ENCODE measurements at places on chromosomes 5 and 9.
A peak's percentile ranks its signal among the peaks of the same experiment; 100 is the strongest.

- no peak for DNase-seq
Observed at GRCh38 chr5:92637960-92638359, 943.1 kb downstream of the NR2F1-AS1 start.

DNA sequence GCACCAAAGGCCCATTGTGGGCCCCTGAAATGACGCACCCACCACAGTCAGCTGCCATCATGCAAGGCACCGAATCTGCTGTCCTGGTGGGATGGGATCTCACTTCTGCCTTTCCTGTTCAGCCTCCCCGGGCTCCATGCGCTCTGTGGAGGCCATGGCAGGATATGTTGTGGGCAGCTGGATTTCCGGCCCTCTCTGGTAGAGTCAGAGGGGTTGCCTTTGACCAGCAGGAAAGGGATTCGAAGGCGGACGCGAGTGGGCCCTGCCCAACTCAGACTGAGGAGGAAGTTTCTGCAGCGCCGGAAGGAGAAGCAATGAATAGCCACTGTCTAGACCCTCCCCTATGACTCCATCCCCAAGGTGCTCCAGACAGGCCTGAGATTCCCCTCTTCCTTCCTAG, 35.5 kb downstream of the GADD45G start:
- DNase-seq, result peak; percentile 93

GRCh38 chr5:107021575-107021974, 649.2 kb downstream of the EFNA5 start:
- DNase-seq, result no peak

DNA sequence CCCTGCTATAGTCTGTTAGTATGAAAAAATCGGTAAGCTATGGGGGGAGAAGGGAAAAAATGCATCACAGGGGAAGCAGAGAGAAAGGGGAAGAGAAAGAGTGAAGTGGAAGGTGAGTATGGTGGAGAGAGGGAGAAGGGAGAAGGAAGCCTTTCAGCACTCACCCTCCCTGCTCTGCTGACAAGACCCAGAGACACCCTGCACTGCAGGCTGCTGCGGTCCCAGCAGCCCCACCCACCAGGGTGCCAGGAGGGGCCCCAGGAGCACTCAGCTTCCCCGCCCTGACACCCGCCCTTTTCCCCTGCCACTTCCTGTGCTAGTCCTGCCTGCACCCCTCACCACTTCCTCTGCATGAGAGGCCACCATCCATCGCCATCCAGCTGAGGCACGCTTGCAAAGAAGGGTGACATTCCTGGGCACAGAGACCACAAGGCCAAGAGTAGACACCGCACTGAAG, 12.7 kb downstream of the STK10 start:
- peak; percentile 64 for DNase-seq

DNA sequence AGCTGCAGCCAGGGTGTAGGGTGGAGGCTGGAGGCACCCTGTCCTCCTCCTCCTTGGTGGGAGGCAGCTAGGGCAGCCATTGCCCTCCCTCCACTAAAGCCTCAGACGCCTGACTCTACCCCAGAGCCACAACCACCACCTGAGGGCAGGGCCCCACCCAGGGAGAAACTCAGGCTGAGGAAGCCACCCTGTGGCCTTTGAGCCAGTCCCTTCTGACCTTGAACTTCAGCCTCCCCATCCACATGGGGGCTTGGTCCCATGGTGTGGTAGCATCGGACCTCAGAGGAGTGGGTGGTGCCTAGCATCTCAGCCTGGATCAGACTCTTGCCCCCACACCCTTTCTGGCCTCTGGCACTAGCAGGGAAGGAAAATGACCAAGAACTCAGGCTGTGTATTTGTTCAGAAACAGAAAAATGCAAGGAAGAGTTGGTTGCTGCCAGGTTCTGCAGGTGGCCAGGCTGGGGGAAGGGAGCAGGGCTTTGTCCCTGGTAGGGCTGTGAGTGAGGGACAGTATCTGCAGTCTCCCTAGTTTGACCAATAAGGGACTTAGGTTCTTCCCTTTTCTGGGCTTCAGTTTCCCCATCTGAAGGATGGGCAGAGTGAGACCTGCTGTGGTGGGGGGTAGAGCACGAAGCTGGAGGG, 3.2 kb downstream of the DAB2IP start:
- no peak for DNase-seq

GRCh38 chr9:116432051-116432450, 255.1 kb upstream of the TRIM32 start:
- no peak for DNase-seq

DNA sequence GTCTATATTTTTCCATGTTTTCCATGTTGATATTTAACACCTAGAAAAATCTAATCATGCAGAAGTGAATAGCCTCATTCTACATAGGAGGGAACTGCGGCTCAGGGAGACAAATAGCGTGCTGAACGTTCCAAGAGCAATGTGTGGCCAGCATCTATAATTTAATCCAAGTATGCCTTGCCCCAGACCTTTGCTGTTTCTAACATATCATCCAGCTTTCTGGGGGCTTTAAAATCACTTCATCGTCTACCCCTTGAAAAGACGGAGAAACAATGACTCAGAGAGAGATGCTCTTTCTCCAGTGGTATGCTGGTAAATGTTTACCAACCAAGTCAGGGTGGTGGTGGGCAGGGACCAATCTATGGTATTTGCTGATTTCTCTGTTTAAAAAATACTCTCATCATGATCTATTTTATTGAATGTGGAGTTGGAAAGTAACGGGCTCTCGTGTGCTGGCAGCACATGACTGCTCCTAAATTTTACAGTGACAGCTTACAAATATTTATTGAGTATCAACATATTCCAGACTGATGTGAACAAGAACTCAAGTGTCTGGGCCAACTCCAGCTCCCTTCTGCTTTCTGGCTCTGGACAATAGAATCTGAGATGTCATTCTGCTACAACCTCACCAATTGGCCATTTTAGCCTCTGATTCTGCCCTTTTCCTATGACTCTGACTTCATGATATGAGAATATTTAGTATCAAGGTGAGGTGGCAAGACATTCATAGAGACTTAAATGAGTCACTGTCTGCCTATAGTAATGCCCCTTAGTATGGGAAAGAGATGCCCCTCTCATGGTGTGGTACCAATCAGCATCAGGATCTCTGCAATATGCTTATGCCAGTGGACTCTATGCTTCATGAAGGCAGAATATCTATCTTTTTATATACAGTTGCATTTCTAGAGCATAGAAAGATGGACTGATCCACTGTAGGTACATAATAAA, 407.4 kb upstream of the TNC start:
- no peak for DNase-seq

GRCh38 chr5:162391833-162392232, 324.3 kb downstream of the GABRG2 start:
- no peak for DNase-seq

GRCh38 chr9:135818718-135819475, 88.4 kb downstream of the CAMSAP1 start:
- no peak for DNase-seq

All from inflammatory macrophage (primary cell).